Hematopoietic multipotent progenitor cell treated with erythropoietin and hydrocortisone succinate and interleukin-3 and kit ligand, for 6 days (in vitro differentiated cells): ENCODE measurements at places on chromosomes 11 and 22.
A peak's percentile ranks its signal among the peaks of the same experiment; 100 is the strongest.

DNA sequence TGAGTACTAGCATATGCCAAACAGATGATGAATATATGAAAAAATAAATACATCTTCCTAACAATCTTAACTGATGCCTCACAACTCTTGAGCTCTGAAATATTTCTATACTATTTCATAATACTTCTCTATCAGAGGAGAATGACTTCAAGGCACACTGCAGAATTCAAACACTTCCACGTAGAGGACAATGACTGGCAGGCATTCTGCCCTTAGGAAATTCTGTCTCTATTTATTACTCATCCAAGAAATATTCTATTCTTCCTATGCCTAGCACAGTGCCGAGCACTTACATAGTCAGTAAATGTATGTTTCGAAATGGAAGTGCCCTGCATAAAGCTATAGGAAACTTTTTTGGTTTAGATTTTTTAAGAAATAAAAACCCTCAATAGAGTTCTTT is 809.1 kb downstream of the DLG2 start:
- DNase-seq = no peak

DNA sequence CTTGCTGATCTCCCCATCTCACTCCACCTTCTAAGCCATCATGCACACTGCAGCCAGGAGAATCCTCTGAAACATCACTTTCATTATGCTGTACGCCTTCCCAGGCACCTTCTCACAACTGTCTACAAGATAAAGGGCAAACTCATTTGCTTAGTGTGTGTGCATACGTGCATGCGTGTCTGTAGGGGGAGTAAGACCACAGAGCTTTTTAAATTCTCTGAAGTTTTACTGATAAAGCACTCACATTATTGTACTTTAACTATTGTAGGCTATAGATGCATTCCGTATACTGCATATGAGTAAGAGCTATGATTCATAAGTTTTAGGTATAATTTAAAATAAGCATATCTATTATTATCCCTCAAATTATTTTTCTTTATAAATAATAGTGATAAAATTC is 15.3 kb upstream of the ANKK1 start:
- DNase-seq = peak; percentile 13

GRCh38 chr11:92504004-92504403 is 279.4 kb downstream of the FAT3 start:
- DNase-seq = no peak

DNA sequence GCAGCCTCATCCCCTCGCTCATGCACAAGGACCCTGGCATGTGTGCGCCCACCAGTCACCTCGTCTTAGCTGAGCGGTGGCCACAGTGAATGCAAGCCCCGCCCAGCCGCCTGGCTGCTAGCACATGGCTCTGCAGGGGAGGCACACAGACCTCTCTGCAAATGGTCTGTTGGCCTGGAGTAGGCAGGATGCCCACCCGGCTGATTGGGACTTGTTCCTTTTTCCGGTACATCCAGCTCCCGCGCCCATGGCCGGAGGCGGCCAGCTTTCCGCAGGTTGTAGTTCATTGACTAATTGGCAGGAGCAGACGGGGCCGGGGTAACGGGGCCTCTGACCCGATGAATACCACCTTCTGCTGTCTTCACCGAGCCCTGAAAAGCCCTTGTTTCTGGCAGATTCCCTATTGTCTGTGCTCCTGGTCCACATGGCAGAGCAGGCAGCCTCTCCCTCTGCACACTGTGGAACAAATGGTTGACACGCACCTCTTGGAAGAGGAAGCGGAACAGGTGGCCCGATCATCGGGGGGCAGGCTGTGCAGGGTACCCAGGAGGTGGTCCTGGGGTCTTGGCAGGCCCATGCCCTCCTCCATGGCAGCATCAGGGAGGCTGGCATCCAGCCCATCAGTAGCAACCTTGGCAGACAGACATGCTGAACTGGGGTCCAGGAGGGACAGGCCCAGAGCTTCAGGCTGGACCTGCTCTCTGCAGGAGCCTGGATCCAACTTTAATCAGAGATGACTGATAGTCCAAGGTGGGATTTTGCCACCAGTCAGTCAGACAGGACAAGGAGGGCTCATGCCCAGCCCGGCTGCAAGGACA is 1512.0 kb downstream of the BRD1 start:
- no peak for DNase-seq

DNA sequence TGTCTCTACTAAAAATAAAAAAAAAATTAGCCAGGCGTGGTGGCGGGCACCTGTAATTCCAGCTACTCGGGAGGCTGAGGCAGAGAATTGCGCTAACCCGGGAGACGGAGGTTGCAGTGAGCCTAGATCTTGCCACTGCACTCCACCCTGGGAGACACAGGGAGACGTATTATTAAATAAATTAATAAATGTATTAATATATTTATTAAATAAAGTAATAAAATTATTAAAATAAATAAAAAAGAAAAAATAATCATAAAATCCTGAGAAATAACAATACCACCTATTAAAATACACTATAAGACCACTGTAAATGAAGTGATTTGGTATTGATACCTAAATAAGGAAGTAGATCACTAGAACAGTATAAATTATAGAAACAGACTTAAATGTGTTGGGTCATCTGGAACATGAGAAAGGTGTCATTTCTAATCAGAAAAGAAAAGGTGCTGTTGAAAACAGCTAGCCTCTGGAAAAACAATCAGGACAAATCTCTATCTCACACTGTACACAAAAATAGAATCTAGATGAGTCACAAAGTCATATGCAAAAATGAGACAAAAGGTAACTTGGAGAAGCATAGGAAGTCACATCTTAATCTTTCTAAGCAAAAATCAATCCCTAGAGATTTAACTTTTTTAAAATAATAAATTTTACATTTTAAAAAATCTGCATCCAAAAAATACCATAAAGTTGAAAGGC is 43.2 kb upstream of the UBASH3B start:
- no peak for DNase-seq

- no peak for DNase-seq
Measured at GRCh38 chr11:35089666-35090065, 49.3 kb upstream of the CD44 start.

GRCh38 chr11:17765356-17766072 is 30.9 kb downstream of the KCNC1 start:
- DNase-seq = peak; percentile 17

DNA sequence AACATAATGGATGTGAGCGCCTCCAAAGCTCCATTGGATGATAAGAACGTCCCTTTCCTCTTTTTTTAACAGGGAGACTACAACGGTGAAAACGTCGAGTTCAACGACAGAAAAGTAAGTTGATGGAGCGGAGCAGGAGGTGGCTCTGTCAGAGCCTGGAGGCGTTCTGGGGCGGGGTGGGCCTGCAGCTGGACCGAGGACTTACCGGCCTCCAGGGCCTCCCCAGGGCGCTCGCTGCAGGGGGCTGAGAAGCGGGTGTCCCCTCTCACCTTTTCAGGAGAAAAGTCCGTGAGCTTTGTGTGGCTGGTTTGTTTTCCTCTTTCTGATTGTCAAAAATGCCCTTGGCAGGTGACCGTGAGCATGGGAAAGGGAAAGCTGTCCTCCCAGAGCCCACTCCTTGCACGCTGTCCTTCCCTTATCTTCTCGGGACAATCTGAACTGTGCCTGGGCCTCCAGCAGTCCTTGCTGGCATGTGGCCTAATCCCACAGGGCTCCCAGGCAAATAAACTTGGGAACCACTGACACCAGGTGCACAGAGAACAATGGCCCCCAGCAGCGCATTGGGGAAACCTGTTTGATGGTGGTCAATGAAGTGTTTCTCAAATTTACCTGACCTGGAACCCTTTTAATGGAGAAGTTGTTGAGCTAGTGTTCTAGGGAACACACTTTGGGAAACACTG is 38.4 kb downstream of the ANO1 start:
- DNase-seq = no peak

DNA sequence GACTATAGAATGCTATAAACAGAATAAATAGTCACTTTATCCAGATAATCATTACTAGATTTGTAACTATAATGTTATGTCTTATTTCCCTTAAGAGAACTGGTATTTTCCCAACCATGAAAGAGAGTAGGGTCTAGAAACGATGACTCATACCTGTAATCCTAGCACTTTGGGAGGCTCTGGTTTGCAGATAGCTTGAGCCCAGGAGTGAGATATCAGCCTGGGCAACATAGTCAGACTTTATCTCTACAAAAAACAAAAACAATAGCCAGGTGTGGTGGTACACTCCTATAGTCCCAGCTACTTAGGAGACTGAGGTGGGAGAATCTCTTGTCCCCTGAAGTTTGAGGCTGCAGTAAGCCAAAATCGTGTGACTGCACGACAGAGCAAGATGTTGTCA is 30.9 kb downstream of the OR52A5 start:
- no peak for DNase-seq

DNA sequence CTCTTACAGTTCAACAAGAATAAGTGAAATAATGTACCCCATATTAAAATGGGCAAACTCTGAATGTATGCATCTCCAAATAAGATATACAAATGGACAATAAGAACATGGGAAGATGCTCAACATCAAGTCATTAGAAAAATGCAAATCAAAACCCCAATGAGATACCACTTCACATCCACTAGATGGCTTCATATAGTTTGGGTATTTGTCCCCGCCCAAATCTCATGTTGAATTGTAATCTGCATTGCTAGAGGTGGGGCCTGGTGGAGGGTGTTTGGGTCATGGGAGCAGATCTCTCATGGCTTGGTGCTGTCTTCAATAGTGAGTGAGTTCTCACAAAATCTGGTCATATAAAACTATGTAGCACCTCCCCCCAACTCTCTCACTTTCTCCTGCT is 5.7 kb downstream of the MPZL2 start:
- peak; percentile 42 for DNase-seq

DNA sequence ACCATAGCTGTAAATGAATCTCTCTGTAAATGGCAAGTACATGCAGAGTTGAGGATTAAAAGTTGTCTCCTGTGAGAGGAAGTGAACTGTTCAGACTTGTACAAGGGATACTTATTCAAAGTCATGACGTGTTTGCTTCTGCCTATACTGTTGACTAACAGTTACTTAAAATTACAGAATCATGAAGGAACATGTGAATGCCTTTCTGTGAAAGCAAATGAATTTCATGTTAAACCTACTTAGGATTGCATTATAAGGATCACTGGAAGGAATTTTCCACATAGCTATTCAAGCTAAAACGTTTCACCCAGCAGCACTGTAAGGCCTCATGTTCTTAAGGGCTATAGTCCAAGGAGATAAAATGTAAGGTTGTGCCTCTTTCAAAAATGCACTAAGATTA is 93.4 kb upstream of the BIRC3 start:
- DNase-seq = no peak

- DNase-seq = no peak
Measured at GRCh38 chr11:95512682-95513081, 276.9 kb downstream of the FAM76B start.

- DNase-seq = no peak
Measured at GRCh38 chr11:45984192-45984591, 61.7 kb downstream of the LARGE2 start.

DNA sequence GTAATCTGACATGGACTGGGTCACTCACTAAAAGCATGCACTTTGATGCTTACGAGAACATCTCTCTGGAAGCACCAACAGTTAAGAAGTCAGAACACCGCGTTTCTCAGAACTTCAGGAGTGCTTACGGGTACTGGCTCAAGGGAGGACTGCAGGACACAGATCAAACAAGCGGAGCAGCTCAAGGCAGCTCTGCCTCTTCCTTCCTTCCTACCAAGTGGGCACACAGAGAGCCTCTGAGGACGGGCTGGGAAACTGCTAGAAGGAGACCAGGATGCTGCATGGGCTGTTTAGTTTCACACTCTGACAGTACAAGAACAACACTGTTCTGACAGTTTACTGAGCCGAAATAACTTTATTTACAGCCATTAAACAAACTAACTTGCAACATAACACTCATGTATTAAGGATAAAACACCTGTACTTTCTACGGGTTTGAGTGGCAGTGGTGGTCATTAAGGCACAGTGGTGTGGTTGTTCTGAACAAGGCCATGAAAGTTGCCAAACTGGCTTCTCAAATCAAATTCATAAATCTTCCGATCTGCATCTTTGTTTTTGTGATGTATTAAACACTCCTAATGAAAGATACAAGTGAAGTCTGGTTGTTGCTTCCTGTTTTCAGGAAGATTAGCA is 37.5 kb downstream of the ARFGAP3 start:
- no peak for DNase-seq

- peak; percentile 49 for DNase-seq
Measured at GRCh38 chr22:19523240-19524169, 705 bp downstream of the CLDN5 start.

DNA sequence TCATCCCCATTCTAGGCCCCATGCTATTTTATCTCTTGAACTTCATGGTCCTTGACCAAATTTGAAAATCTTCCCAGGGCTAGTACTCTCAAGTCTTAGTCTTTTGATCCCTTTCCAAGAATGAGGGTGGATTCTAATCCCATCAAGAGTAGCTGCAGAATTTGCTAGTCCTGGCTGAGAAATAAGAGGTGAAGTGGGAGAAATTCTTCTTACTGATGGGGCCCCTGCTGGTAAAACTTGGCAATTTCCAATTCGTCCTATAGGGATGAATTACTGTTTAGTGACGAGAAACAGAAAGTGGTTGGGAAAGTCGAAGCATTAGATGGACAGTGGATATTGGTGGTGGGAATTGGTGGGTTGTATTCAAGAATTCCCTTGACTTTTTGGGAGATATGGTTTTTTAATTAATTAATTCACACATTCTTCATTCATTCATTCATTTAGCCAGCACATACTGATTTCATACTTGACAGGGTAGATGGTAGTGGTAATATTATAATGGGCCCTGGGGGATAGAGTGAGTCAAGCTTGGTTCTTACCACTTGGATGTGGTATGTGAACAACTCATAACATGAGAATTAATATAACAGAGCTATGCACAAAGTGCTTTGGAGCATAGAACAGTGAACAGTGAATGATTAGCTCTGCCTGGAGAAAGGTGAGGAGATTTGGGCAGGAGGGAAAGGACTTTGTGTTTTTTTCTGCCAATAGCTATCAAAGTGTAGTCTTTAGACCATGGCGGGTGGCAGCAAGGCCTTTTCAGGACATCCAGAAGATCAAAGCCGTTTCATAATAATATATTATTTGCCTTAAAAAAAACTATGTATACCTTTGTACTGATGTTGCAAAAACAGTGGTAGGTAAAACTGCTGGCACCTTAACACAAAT is 103.8 kb downstream of the STIM1 start:
- peak; percentile 56 for DNase-seq

GRCh38 chr11:134583397-134583990 is 171.5 kb upstream of the B3GAT1 start:
- peak; percentile 63 for DNase-seq
